ENCODE measurements at places on chromosomes 5 and 9. TPM values are rescaled to one million over a fixed set of nuclear protein-coding genes. Genes with fewer than 3 reads are reported as not detected.

DMGDH gene
- 3.3 TPM for total RNA-seq

CTXN3 gene
- total RNA-seq = not detected

IFNA21 gene
- total RNA-seq = not detected

CENPH gene
- total RNA-seq = 2.5 TPM

SLC6A19 gene
- total RNA-seq = not detected

GMCL2 gene
- total RNA-seq = not detected

RHOBTB3 gene
- total RNA-seq = 110 TPM

MARCOL gene
- total RNA-seq = not detected

JAKMIP2 gene
- total RNA-seq = 0.29 TPM

DDX4 gene
- total RNA-seq = not detected

IFNA13 gene
- not detected for total RNA-seq

CARD6 gene
- 10.6 TPM for total RNA-seq

SCGB3A1 gene
- not detected for total RNA-seq

MEIKIN gene
- total RNA-seq = not detected

ZNF782 gene
- 3.4 TPM for total RNA-seq

PCDHGA8 gene
- 2.9 TPM for total RNA-seq

DPH7 gene
- 21.4 TPM for total RNA-seq

TICAM2 gene
- 3.5 TPM for total RNA-seq

ECPAS gene
- total RNA-seq = 81.9 TPM

SGCD gene
- 58.5 TPM for total RNA-seq

LCN15 gene
- total RNA-seq = 1.1 TPM

GABRA6 gene
- not detected for total RNA-seq

DRD1 gene
- total RNA-seq = 0.55 TPM

ANKRD34B gene
- total RNA-seq = 0.06 TPM

OR1L8 gene
- total RNA-seq = not detected

QRFP gene
- not detected for total RNA-seq

MZB1 gene
- total RNA-seq = 0.55 TPM

GHR gene
- total RNA-seq = 15.2 TPM

STPG3 gene
- 0.59 TPM for total RNA-seq

DIPK1B gene
- 35.2 TPM for total RNA-seq

NEUROG1 gene
- total RNA-seq = not detected

EXD3 gene
- 11.7 TPM for total RNA-seq

NSG2 gene
- total RNA-seq = 0.63 TPM

CEL gene
- 8.8 TPM for total RNA-seq

DMRT3 gene
- not detected for total RNA-seq

IRGM gene
- total RNA-seq = not detected

GARIN3 gene
- not detected for total RNA-seq

CFAP90 gene
- 0.16 TPM for total RNA-seq

CYSRT1 gene
- total RNA-seq = not detected

PDE8B gene
- total RNA-seq = 40.2 TPM

FBP1 gene
- total RNA-seq = 3.4 TPM

ELAVL2 gene
- total RNA-seq = not detected

ADGRD2 gene
- not detected for total RNA-seq

TGFBI gene
- 79.7 TPM for total RNA-seq
